ENCODE measurements at places on chromosomes 6 and 20.

- DNase-seq = peak; percentile 55
These were observed 5.6 kb upstream of the PHACTR3 start for GRCh38 chr20:59598625-59599310.

GRCh38 chr6:134908906-134909516 is 40.9 kb downstream of the ALDH8A1 start:
- DNase-seq = peak; percentile 12

DNA sequence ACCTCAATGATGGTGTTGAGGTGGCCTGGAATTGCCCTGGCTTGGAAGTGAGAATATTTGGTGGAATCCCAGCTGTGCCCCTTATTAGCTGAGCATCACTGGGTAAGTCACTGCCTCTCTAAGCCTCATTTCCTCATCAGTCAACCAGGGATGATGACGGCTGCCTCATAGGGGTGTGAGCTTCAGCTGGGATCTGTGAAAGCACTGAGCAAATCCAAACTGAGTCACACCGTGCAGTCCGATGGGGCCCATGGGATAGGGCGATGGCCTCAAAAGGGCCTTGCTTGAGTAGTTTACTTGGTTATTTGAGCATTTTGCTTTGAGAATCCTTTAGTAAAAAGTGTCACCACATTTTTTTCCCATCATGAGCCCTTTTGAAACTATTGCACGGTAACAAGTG is 1.1 kb downstream of the SLC22A1 start:
- DNase-seq = no peak

- no peak for DNase-seq
These were observed 58.3 kb upstream of the HFE start for GRCh38 chr6:26028746-26029569.

DNA sequence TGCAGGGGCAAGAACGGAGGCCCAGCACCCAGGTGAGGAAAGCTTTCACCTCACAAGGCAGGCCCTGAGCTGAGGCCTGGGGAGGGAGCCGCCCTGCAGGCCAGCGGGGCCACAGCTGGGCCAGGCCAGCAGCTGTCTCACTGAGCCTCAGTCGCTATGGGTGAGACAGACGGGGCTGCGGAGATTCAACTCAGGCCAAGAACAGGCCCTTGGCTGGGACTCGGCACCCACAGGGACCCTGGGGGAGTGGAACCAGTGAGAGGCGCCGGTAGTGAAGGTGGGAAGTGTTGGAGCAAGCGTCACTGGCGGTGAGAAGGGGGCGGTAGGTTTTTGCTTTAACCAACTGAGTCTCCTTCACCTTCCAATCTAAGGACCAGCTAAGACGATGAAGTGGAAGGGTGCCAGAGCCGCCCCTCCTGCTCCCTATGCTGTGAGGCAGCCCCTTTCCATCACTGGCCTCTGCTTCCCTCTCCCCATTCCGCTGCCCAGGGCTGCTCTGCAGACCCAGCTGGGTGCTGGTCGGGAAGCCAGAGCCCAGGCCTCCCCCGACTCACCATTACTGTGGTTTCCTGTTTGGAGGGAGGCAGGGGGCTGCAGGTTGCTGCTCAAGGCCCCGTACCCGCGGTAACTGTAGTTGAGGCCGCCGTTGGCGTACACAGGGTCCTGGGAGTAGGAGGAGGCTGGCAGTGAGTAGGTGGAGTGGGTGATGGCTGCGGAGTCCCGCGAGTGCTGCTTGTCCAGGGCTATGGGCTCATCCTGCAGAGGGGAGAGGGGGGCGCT is 93.7 kb downstream of the ASXL1 start:
- no peak for DNase-seq

DNA sequence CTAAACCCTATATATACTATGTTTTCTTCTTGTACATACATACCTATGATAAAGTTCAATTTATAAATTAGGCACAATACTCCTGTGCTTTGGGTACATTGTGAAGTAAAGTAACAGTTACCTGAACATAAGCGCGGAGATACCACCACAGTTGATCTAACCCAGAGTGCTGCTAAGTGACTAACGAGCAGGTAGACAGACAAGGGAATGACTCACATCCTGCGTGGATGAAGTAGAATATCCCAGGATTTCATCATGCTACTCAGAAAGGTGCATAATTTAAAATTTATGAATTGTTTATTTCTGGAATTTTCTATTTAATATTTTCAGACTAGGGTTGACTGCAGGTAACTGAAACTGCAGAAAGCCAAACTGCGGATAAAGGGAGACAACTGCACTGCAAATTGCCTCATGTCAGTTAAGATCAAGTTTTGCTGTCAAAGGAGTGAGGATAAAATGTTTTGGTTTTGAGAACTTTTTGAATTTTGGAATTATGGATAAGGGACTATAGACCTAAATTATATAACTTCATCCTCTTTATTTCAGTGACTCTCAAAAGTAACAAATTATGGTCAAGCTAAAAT is 14.4 kb downstream of the MKKS start:
- DNase-seq = no peak

- DNase-seq = no peak
These were observed 473.6 kb downstream of the EPHA7 start for GRCh38 chr6:92945799-92946198.

DNA sequence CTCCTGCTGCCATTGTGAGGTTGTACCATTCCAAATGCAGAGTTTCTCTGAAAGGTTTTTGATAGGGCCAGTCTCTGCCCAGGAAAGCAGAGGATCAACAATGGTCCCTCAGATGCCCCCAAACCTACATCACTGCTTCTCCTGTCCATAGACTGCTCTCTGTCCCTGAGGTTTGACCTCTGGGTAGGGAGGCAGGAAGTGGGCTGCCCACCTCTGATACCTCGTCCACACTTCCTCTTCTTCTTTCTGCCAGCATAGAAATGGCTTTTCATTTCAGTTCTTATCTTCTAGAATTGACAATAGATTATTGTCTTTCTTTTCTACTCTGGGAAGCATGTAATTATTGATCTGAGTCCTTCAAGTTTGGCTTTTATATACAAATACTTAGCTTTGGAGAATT is 170.6 kb downstream of the TRMT11 start:
- no peak for DNase-seq

GRCh38 chr20:8390037-8390433 is 258.0 kb downstream of the PLCB1 start:
- DNase-seq = no peak

DNA sequence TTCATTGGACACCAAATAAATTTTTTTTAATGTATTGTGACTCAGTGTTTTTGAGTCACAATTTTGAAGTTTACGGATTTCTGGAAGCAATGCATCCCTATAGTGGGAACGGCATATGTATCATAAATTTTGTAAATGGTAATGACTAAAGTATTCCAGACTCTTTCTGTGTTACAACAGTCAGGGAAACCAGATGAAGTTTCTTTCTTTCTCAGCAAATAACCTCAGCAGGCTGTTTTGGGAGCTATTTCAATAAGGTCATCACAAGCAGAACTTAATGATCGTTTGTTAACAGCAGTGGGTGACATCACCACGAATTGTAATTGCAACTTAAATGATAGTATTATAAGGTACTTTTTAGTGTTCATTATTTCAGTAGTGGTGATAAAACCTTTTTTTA is 52.0 kb downstream of the HIVEP1 start:
- DNase-seq = no peak

- no peak for DNase-seq
These were observed 14.9 kb downstream of the MAN1A1 start for GRCh38 chr6:119334535-119335264.

GRCh38 chr6:157529654-157530039 is 148.7 kb downstream of the ZDHHC14 start:
- DNase-seq = no peak

DNA sequence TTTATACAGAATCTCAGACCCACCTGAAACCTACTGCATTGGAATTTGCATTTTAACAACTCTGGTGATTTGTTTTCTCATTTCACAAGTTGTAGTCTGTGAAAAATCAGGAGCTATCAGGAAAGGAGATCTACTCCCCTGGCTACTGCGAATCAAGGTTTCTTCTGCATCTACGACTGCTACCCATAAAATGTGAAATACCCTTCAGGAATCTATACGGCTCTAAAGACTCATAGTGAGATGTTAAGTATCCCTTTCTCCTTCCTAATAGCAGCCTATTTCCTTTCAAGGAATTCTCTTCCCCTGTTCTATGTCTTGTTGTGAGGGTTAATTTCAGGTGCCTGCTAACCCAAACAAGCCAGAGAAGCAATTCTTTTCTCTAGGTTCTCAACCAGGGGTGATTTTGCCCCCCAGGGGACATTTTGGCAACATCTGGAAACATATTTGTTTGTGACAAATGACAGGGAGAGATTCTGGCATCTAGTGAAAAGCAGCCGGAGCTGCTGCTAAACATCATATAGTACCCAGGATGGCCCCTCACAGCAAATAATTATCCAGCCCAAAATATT is 26.3 kb downstream of the WFDC3 start:
- no peak for DNase-seq
